ENCODE measurements at places on chromosomes 7 and 10.

- no peak for DNase-seq
Measured at GRCh38 chr10:88901984-88902789, 22.1 kb downstream of the STAMBPL1 start.

DNA sequence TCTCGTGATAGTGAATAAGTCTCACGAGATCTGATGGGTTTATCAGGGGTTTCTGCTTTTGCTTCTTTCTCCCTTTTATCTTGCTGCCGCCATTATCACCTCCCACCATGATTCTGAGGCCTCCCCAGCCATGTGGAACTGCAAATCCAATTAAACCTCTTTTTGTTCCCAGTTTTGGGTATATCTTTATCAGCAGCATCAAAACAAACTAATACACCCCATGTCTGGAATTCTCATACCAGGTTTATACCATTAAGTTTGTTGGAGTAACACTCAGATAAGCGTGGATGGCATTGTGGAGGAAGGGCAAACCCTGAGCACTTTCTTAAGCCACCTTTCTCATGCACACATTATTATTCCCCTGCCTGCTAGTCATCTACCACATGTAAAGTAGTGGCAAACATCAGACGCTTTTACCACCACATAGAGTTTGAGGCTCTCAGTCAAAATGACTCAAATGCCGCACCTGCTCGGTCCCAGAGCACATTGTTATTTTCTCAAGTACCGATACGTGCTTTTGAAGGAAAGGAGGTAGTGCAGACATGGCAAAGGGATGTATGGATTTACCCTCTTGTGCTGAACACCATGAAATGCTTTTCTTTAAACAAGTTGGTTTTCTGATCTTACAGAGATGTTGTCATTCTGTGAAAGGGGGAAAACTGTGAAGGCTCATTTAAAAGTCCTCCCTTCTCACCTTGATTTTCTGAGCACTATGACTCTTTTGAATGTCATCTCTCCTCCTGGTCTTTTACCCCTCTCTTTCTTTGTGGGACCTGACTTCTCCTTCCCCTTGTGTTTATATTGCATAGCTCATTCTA lies 429.7 kb downstream of the EXOC4 start:
- DNase-seq, result no peak

GRCh38 chr10:13792006-13792405 lies 205.2 kb downstream of the PRPF18 start:
- DNase-seq, result no peak

DNA sequence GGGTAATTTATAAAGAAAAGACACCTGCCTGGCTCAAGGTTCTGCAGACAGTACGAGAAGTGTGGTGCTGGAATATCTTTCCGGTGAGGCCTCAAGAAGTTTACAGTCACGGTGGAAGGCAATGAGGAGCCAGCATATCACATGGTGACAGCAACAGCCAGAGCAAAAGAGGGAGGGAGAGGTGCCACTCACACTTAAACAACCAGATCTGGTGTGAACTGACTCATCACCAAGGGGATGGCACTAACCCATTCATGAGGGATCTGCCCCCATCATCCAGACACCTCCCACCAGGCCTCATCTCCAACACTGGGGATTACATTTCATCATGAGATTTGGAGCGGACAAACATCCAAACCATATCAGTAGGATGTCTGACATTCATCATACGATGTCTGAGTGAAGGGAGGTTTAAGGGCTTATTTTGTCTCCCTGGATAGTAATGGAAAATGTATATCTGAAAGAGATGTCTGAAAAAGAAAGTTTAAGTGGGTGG lies 23.5 kb upstream of the KBTBD2 start:
- DNase-seq, result no peak

GRCh38 chr7:101605611-101606497 lies 23.2 kb downstream of the MYL10 start:
- no peak for DNase-seq

- DNase-seq, result no peak
Measured at GRCh38 chr10:12228851-12229250, 32.9 kb downstream of the CDC123 start.

DNA sequence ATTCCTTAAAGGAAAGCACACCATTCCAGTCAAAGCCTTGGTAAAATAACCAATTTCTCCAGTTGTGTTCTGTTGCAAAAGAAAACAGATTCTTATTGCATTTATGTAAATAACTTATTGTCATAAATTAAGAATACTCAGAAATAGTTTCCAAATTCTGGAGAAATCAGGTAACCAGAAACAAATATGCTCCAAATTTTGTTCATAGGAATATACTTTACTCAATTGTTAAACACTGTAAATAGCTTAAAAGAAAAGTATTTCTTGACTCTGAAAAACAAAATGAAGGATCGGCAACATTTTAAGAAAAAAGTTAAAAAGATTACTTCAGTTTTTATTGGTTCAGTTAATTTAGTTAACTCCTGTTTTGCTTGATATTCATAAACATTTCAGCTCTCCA lies 67.1 kb upstream of the PIK3CG start:
- peak; percentile 11 for DNase-seq

DNA sequence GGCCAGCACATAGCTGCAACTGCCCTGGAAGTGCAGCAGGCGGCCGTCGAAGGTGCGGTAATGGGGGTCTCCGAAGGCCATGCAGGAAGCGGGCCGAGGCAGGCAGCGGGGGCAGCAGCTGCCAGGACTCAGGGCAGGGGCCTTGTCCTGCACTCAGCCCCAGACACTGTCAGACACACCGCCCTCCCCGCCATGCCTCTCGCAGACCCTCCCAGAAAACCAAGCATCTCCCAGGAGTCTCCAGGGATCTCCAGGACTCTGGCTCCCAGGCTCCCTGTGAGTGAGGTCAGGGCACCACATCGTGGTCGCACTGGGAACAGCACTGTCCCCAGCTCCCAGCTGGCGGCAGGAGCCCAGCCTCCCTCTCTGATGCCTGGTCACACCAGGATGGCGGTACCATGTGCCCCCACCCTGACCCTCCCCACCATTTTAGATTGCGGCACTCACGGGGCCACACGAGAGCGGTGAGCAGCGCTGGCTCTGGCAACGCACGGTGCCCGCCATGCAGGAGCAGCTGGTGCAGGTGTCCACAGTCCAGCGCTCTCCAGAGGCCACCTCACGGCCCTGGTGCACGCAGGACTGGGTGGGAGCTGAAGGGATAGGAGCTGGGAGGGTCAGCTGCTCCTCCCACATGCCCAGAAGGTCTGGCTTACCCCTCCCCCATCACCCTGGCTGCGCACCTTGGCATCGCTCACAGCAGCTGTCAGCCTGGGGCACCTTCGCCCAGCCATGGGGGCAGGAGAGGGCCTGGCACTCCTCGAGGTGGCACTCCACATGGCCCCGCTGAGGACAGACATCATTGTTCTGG lies 17.5 kb downstream of the ATP6V1F start:
- DNase-seq, result no peak

DNA sequence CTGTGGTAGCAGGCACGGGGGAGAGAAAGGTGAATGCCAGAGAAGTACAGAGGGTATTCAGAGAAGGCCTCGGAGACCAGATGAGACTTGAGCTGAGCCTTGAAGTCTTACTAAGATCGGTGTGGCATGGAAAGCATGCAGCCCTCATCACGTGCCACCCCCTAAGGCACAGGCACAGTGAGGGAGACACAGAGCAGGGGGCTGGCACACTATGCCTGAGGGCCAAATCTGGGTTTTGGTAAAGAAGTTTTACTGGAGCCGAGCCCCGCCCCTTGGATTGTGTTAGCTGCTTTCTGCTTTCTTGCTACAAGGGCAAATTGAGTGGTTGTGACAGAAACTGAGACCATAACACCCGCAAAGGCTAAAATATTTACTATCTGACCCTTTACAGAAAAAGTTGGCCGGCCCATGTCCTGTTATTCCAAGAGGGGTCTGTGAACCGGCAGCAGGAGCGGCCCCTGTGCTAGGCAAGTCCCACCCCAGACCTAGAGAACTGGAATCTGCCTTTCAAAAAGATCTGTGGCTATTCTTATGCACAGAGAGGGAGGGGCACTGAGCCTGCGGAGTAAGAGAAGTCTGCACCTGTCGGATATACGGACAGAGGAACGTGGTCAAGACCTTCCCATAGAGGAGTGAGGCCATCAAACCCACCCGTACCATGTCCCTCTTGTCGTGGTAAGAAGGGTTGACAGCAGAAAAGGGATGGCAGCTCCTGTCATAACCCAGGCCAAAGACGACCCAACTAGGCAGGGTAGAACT lies 109.3 kb upstream of the RHEB start:
- no peak for DNase-seq

- DNase-seq, result no peak
Measured at GRCh38 chr7:117041007-117041406, 87.7 kb downstream of the ST7 start.

- DNase-seq, result no peak
Measured at GRCh38 chr10:30215623-30216022, 133.5 kb downstream of the MTPAP start.

GRCh38 chr10:59279991-59280505 lies 82.3 kb downstream of the FAM13C start:
- DNase-seq, result no peak

DNA sequence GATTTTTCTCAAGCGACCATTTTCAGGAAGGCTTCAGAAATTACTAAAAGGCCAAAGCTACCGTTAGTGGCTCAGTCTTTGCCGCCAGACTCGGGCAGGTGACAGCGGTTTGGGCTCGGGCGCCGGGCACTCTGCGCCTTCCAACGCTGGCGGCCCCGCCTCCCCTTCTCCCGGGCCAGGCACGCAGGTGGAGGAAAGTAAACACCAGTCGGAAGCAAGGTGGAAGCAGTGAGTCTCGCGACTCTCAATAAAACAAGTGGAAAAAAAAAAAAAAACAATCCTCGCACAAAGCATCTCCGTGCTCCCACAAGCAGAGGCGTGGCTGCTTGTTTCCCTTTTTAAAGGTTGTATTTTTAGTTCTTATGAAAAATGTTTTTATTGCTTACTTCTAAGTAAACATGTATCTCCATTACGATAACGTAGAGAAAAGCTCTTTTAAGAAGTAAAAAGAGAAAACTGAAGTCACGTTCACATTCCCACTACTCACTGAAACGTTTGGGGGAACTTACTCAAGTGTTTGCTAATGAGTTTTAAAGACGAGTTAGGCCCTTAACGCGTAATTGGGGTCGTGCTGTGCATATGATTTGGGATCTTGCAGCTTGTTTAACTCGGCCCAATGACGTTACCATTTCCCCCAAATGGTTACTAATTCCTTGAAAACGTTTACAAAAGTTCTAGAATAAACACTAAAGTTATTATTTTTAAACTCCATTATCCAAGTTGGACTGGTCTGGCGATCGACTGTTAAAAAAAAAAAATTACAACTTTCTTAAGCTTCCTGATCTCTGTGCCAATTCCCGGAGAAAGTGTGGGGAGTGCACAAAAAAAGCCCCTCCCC lies 864 bp downstream of the CDCA7L start:
- DNase-seq, result peak; percentile 84

GRCh38 chr10:87868277-87868676 lies 4.9 kb downstream of the PTEN start:
- DNase-seq, result no peak

DNA sequence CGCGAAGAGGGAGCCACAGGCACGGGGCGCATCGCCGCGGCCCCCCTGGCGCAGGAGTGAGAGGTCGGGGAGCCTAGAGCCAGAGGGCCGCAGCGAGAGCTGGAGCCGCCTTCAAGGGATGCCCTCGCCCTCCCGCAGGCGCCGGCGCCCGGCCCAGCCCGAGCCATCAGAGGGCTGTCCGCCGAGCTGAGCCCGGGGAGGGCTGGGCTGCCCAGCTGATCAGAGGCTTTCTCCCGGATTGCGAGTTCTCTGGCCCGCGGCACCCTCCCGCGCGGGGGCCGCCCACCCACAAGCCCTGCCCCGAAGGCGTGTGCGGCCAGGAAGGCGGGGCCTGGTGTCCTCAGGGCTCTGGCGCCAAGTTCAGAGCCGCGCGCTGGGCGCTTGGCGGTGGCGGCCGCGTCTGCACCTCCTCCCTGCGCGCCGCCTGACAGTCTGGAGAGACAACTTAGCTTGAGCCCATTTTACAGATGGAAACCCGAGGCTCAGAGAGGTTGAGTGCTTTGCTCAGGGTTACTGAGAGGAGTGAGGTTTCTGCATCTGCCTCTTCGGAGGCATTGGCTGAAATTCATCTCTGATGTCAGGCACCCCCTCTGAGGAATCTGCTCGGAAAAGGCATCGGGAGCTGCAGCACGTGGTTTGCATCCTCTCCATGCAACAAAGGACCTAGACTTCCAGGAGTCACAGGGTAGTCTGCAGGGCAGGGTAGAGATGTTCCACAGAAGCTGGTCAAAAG lies 3.8 kb upstream of the ANTXRL start:
- DNase-seq, result no peak

DNA sequence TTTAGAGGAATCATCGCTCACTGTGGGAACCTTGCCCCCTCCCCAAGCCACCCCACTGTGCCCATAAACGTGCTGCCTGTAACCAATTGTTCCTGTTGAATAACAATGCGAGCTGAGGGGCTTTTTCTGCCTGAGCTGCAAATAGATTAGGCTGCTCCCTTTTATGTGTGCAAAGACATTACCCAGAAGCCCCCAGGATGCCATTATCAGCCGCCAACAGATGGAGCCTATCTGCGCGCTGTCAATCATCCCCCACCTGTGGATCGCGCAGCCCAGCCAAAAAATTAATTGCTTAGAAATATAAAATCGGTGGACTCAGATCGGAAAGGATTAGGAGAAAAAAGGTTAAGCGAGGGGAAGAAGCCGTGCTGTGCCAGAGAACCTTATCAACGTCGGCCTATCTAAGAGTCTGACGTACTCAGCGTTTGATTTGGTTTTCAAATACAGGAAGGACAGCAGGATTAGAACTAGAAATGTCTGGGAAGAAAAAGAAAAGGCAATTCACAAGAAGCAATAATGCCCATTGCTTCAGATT lies 167.3 kb upstream of the MYO3A start:
- DNase-seq, result no peak

DNA sequence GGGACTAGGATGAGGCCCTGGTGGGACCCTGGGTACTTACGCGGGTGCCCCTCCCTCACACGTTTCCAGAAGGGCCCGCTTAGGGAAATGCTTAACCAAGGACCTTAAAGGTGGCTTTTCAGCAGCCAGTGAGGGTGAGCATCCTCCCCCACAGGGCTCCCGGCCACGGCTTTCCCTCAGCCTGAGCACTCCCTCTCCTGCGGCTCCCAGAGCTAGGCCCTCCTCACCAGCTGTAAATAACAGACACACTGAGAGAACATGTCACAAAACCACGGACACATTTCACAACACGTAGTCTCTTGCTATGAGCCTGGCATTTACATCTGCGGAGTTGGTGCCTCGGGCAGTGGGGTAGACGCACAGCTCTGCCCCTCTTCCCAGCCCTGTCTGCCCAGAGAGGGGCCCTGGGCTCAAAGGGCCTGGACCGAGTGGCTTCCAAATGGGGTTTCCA lies 25.2 kb downstream of the GRID1 start:
- no peak for DNase-seq

- DNase-seq, result no peak
Measured at GRCh38 chr7:31067491-31067890, 15.4 kb downstream of the ADCYAP1R1 start.

DNA sequence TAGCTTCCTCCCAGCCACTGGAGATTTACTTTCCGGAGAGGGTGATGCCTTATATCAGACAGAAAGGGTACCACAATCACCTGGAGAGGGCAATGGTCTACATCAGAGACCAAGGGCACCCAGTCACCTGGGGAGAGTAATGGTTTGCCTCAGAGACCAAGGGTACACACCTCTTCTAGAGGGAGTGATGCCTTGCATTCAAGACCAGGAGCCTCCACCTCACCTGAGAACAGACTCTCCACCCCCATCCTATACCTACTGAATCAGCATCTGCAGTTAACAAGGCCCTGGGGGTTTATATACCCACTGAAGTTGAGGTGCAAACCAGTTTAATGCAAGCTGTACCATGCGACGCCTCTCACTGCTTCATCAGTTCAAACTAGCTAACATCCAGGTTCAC lies 270.2 kb upstream of the IGFBP3 start:
- DNase-seq, result no peak

GRCh38 chr7:18849130-18849529 lies 268.3 kb downstream of the TWIST1 start:
- DNase-seq, result no peak

GRCh38 chr10:100041306-100042002 lies 31.7 kb upstream of the DNMBP start:
- no peak for DNase-seq

All from NAMALWA (cell line).